ENCODE measurements at places on chromosomes 2 and 18.

GRCh38 chr2:600542-601386 lies 76.4 kb downstream of the TMEM18 start:
- DNase-seq = no peak

DNA sequence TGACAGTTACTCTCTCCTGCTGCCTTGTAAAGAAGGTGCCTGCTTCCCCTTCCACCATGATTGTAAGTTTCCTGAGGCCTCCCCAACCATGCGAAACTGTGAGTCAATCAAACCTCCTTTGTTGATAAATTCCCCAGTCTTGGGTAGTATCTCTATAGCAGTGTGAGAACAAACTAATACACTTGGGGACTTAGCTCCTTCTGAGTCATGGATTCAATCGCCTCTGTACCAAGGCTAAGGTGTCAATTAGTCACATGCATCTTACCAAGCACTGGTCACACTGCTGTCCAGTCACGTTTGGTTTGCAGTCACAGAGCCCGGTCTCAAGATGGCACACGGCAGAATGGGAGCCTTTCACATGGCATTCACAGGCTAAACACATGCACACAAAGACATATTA lies 100.6 kb downstream of the LAMA1 start:
- no peak for DNase-seq

- DNase-seq = no peak
Measured at GRCh38 chr2:216274194-216274840, 98.0 kb downstream of the MARCHF4 start.

DNA sequence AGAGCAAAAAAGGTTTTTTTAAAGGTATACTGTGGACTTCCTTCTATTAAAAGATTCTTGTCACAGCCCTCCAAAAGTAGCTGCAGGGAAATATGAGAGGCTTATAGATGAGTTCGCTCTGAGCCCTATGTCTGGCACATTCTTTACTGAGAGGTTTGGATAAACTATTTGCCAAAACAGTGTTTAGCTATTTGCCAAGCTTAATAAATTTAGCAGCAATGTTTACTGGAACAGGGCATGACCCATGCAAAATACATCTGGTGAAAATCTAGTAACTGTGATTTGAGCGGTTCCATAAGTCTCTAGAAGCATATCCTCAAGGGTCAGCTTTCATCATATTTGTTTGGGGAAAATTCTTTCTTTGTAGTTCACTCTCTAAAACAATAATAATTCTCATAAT lies 1696.7 kb upstream of the PIK3C3 start:
- DNase-seq = no peak

DNA sequence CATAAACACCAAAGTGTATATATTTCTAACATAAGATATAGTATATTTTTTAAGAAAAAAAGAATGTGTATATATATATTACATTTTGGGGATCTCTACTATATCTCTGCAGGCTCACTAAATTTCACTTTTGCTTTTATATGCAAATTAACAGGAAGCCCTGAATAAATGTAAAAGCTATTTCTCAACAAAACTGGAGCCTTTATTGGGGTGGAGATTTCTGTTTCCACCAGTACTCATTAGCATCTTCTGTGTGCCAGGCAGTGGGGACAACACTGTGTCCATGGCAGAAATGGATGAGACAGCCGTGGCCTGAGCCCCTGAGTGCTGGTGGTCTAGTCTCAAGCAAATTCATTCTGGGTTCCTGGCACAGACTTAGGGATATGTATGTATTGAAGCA lies 41.3 kb downstream of the C18orf63 start:
- no peak for DNase-seq

- no peak for DNase-seq
Measured at GRCh38 chr2:196333397-196333796, 162.0 kb upstream of the STK17B start.

DNA sequence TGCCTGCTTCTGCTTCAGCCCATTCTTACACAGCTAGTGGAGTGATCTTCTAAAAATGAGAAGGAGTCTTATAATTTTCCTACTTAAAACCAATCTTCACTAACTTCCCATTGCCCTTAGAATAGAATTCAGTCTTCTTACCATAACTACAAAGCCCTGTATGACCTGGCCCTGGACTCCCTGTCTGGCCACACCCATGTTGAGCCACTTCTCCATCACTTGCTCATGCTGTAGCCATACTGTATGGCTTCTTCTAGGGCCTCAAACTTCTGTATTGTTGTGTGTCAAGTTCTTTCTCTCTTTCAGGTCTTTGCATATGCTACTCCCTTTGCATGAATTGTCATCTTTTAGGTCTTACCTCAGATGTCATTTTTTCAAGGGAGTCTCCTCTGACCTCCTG lies 11.2 kb downstream of the DGUOK start:
- no peak for DNase-seq

GRCh38 chr2:43185146-43185545 lies 41.3 kb downstream of the ZFP36L2 start:
- DNase-seq = peak; percentile 78

- peak; percentile 87 for DNase-seq
Measured at GRCh38 chr2:65320042-65320725, 92.6 kb downstream of the ACTR2 start.

GRCh38 chr2:142940606-142941223 lies 63.3 kb downstream of the KYNU start:
- no peak for DNase-seq

DNA sequence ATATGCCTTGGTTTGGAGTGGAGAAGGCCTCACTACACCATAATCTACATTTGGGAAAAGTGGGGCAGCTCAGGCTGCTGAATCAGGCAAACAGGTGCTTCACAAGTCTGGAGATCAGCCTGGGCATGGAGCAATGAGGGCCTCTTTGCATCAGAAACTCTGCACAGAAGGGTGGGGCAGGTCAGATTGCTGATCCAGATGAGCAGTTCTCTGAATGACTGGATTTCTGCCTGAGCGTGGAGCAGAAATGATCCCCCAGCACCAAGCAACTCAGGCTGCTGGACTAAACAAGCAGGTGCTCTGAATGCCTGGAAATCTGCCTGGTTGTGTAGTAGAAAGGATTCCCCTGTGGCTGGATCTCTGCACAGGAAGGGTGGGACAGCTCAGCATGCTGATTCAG lies 605.3 kb upstream of the ZNF804A start:
- no peak for DNase-seq

- no peak for DNase-seq
Measured at GRCh38 chr18:23540867-23541266, 37.6 kb downstream of the RMC1 start.

- DNase-seq = no peak
Measured at GRCh38 chr18:65363911-65364632, 386.7 kb upstream of the CDH7 start.

GRCh38 chr2:30628341-30628740 lies 178.9 kb downstream of the CAPN13 start:
- no peak for DNase-seq

- DNase-seq = no peak
Measured at GRCh38 chr18:32507093-32507492, 36.4 kb upstream of the GAREM1 start.

DNA sequence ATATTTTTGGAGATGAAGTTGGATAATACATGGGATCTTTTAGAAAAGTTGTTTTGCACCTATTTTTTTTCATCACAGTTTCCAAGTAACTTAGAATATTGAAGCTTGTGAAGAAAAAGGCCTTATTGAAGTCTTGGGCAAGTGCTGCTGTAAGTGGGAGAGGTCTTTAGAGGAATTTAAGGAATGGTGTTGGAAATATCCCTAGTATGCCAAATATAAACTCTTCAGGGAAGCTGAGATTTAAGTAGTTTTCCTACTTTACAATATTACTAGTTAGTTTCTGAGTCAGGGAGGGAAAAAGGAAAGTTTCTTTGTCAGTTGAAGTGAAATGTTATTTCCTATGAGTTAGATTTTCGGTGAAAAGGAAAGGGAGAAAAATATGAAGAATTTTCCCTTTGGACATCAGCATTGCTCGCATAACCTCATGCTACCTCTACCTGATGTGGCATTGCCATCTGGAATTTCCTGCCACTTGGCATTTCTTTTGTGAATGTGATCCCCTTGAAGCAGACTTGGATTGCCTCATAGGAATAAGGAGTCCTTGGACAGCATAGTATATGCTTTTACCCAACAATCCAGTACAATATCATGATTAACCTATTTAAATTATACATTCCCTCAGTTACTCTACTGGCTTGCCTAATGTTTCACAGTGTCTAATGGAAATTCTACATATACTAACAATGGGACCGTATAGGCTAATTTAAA lies 12.1 kb downstream of the PLEKHH2 start:
- no peak for DNase-seq

DNA sequence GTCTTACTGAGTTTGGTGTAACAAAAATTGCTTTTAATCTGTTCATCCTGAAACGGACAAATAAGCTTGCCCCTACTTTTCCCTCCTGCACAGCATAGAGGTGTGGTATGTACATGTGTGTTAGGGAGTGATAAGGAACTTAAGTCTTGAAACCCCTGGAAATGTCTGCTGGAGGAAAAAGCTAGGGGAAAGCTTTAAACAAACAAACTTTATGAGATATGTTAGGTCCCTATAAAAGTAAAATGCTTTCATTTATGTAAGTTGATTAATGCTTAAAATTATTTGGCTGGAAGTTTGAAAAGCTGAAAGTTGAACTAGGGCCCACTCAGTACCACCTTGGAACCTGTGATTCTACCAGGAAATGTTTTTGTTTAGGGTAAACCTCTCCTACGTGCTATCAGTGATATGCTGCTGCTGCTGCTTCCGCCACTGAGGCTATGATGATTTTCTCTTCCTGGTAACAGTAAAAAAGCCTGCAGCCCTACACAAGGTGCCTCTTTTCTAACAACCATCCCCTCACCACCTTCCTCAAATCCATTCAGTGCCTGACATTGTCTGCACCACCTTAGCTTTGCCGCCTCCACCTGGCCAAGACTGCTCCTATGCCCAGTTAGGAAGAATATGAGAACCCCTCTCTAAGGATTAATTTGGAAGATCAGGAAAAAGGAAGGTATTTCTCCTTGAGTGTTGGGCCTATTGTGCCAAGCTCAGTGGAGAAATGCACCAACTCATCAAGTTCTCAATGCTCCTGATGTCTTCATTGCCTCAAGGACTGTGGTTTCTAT lies 2.5 kb upstream of the YES1 start:
- no peak for DNase-seq

- no peak for DNase-seq
Measured at GRCh38 chr18:34789768-34790344, 79.8 kb downstream of the DTNA start.

DNA sequence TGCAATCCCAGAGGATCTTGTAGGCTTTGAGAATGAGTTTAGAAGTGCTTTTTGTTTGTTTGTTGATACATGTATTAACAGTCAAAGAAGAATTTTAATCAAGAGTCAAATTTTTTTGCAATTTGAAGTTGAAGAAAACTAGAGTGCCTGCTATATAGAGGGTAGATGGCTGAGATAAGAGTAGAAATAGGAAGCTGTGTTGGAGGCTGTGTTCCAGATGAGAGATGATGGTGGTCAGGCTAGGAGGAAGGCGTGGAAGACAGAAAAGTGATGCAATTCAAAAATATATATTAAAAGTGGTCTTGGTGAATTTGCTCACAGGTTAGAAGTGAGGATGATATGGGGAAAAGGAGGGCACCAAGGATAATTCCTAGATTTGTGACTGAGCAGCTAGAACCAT lies 978.3 kb downstream of the BCL11A start:
- DNase-seq = no peak

- DNase-seq = no peak
Measured at GRCh38 chr2:96810783-96811192, 5.3 kb upstream of the CNNM3 start.

- no peak for DNase-seq
Measured at GRCh38 chr2:62339413-62339812, 143.5 kb downstream of the B3GNT2 start.

GRCh38 chr2:179106342-179106675 lies 56.4 kb upstream of the CCDC141 start:
- no peak for DNase-seq

DNA sequence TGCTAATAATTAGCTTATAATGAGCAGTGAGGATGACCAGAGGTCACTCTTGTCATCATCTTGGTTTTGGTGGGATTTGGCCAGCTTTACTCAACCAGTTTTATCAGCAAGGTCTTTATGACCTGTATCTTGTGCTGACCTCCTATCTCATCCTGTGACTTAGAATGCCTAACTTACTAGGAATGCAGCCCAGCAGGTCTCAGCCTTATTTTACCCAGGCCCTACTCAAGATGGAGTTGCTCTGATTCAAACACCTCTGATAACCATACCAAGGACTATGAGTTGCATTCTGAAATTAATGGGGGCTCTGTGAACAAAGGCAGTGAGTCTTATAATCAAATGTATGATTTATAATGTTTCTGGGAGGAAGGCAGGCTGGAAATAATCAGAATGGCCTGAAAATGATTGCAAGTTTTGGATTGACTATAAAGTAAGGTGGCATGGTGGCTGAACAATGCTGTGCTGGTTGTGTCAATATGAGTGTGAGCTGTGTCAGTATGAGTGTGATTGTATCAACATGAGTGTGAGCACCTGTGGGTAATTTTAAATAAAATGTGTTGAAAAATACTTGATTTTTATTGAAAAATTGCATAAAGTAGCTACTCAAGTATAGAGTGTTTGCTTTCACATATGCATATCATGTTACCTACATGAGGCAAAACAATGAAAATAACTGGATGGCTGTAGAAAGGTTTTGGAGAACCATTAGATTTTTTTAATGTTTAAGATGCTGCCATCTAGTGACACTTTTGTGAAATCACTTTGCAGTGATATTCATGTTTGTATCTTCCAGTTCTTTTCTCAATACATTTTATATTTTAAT lies 103.0 kb downstream of the KYNU start:
- peak; percentile 26 for DNase-seq
